ENCODE measurements at places on chromosomes 7 and 10.

DNA sequence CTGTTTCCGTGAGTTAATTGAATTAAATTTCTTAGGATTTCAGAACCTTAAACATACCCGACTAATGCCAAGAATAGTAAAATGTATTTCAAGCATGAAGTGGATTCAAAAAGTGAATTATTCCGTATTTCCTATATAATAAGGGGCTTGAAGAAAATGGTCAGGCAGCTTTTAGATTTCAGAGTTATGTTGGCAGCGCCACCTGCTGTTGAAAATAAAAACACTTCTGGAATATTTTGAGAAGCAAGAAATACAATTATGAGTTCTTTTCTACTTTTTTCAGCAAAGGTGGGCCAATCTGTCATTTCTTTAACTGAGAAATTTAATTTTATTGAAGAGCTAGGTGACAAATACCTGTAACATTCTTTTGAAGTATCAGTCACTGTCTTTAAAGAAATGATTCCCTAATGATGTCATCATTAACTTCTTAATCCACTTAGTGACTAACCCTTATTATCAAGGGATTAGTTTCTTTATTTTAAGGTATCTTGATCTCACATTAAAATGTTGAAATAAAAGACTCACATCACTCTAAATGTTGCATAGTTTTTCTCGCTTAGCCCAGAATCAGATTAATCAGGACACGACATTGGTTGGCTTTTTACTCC, 36.6 kb upstream of the AGR3 start:
- no peak for DNase-seq

- no peak for DNase-seq
Observed at GRCh38 chr7:95066737-95067530, 159.5 kb downstream of the PPP1R9A start.

GRCh38 chr7:29350351-29350750, 155.8 kb downstream of the CHN2 start:
- no peak for DNase-seq

DNA sequence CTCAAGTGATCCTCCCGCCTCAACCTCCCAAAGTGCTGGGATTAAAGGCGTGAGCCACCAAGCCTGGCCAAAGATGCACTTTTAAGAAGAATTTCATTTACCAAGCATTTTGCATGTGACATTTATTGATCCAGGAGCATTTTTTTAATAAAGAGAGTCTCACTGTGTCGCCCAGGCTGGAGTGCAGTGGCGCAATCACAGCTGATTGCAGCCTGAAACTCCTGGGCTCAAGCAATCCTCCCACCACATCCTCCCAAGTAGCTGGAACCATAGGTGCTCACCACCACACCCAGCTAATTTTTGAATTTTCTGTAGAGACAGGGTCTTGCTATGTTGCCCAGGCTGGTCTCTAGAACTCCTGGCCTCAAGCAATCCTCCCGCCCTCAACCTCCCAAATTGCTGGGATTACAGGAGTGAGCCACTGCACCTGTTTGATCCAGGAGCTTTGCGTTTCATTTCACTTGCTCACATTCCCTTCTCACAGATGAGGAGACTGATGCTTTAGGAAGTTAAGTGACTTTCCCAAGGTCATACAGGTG, 4.4 kb upstream of the TBL2 start:
- DNase-seq, result no peak

DNA sequence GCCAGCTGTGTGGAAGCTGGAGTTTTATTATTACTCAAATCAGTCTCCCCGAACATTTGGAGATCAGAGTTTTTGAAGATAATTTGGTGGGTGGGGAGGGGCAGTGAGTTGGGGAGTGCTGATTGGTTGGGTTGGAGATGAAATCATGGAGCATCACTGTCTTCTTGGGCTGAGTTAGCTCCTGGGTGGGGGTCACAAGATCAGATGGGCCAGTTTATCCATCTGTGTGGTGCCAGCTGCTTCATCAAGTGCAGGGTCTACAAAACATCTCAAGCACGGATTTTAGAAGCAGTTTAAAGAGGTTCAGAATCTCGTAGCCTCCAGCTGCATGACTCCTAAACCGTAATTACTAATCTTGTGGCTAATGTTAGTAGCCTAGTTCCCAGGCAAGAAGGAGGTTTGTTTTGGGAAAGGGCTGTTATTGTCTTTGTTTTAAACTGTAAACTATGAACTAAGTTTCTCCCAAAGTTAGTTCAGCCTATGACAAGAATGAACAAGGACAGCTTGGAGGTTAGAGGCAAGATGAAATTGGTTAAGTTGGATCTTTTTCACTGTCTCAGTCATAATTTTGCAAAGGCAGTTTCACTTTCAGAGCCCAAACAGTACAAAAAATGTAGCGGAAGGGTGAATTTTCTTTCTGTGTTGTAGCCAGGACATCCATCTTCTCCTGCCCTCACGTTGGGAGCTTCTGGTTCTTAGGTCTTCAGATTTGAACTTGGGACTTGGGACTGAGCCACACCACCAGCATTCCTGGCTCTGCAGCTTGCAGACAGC, 43.1 kb downstream of the KLF6 start:
- no peak for DNase-seq
